Kidney (tissue), 22 donors: ENCODE measurements at places on chromosomes 4 and X.
A peak's percentile ranks its signal among the peaks of the same experiment; 100 is the strongest.

- H3K4me3 ChIP-seq = no peak overlapping the region
- H3K27me3 ChIP-seq = no peaks in the 10 kb centered on the region
- H3K27ac ChIP-seq = no peak overlapping the region
- no peaks in the 10 kb centered on the region for H3K4me1 ChIP-seq
- H3K36me3 ChIP-seq = no peaks in the 10 kb centered on the region
- no peak for DNase-seq
These were observed 67.2 kb downstream of the LHFPL1 start for GRCh38 chrX:112612558-112612957.

DNA sequence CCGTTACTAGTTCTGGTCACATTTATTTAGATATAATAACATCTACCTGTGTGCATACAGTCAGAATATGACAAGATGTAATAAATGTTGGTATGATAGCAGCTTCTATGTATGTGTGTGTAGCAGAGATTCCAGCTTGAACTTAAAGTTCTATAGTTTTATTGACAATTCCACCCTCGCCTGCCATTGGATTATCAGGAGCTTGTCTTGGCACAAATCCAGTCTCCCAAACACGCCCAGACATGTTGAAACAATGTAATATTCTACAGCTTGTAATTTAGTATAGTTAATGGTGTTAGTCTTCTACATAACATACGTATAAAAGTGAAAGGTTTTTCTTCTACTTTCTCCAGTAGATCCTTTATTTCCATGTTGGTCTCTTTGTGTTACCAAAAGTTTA, 44.4 kb downstream of the BBS12 start:
- no peaks in the 10 kb centered on the region for H3K4me1 ChIP-seq
- no peak overlapping the region for H3K27ac ChIP-seq
- no peaks in the 10 kb centered on the region for H3K36me3 ChIP-seq

DNA sequence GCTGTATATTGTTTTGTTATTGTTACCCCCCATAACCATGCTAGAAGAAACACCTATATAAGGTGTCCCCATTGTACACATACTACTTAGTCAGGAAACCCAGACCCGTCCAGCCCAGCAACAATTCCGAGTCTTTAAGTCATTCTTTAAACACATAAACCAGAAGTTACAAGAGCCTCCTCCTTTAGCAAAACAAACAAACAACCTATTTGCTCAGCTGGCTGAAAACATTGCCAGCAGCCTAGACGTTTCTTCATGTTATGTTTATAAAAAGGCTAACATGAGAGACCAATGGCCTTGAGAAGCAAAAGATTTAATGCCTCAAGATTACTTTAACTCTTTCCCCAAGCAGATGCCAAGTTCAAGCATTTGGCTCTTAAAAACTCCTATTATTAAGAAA, 1.4 kb downstream of the ACOX3 start:
- H3K36me3 ChIP-seq = no peaks in the 10 kb centered on the region
- peak overlapping the region; percentile 85 for H3K4me3 ChIP-seq
- peak overlapping the region; percentile 35 for H3K27ac ChIP-seq
- DNase-seq = no peak
- H3K27me3 ChIP-seq = no peaks in the 10 kb centered on the region

DNA sequence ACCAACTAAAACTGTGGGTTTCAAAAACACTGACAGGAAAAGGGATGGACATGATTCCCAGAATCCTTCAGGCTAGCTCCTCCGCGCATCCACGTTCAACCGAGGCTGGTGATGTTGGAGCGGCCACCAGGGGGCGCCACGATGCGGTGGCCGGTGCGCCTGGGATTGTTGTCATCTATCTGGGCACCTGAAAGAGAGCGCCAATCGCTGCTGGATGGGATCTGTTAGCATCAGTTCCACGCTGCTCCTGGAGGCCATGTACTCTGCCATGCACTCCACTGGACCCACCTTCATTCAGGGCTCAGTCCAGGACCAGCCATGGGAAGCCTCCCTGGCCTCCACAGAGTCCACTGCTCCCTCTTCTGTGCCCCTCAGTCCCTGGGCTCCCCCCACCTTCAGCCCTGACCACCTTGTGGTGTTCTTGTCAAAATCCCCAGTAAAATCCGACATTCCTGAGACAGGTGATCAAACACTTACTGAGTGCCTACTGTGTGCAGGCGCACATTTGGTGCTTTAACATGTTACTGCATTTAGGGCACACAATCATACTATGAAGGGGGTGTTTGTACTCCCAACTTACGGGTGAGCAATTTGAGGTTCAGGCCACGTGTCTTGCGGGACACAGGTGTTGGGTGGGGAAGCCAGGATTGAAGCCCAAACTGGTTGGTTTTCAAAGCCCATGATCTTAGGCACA, 71.1 kb downstream of the CRMP1 start:
- no peaks in the 10 kb centered on the region for H3K4me1 ChIP-seq
- H3K27ac ChIP-seq = no peak overlapping the region
- no peaks in the 10 kb centered on the region for H3K27me3 ChIP-seq
- peaks cover 44% of the 10 kb centered on the region for H3K36me3 ChIP-seq
- no peak overlapping the region for H3K4me3 ChIP-seq
- DNase-seq = peak; percentile 53

DNA sequence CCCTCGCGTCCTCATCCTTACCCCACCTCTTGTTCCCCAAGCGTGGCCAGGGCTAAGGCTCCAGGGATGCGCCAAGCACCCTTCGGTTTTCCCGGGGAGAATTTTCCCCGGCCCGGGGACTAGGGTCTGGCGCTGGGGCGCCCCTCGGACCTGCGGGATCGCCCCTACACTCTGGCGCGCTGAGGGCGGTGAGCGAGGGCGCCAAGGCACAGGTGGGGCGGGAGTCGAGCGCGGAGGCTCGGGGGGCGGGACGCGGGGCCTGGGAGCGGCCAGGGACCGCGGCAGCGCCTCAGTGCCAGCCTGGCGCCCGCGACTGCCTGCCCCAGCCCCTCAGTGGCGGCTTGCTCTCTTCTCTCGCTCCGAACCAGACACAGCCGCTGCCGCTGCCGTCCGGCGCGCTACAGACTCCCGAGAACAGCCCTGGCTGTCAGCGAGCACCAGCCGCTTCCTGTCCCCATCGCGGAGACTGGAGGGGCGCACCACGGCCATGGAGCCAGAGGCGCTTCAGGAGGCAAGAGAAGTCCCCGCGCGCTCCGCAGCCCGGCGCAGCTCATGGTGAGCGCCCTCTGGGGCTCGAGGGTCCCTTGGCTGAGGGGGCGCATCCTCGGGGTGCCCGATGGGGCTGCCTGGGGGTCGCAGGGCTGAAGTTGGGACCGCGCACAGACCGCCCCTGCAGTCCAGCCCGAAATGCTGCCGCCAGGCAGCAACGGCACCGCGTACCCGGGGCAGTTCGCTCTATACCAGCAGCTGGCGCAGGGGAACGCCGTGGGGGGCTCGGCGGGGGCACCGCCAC, at the start of gene DRD5:
Gene DRD5, plus strand, starts transcription at position 292 of the 793 bp plus-strand sequence. Its CDS starts 396 bp downstream, at position 688.
- H3K4me1 ChIP-seq = no peaks in the 10 kb centered on the region
- H3K27me3 ChIP-seq = no peaks in the 10 kb centered on the region
- H3K4me3 ChIP-seq = no peak within 1 kb of the TSS
- peak; percentile 50 for DNase-seq
- no peak within 1 kb of the TSS for H3K27ac ChIP-seq

- H3K4me3 ChIP-seq = no peak overlapping the region
- H3K27me3 ChIP-seq = no peaks in the 10 kb centered on the region
- no peak overlapping the region for H3K27ac ChIP-seq
These were observed 239.6 kb downstream of the PARM1 start for GRCh38 chr4:75172551-75172950.

GRCh38 chr4:1177274-1178141, 5.1 kb upstream of the SPON2 start:
- no peak overlapping the region for H3K4me3 ChIP-seq
- H3K27me3 ChIP-seq = no peaks in the 10 kb centered on the region
- H3K4me1 ChIP-seq = no peaks in the 10 kb centered on the region
- peak; percentile 51 for DNase-seq

GRCh38 chr4:182600093-182600492, 317.1 kb downstream of the DCTD start:
- no peak overlapping the region for H3K27ac ChIP-seq
- no peaks in the 10 kb centered on the region for H3K4me1 ChIP-seq
- no peaks in the 10 kb centered on the region for H3K27me3 ChIP-seq
- no peak for DNase-seq
- H3K4me3 ChIP-seq = no peak overlapping the region
- no peaks in the 10 kb centered on the region for H3K36me3 ChIP-seq

- no peaks in the 10 kb centered on the region for H3K4me1 ChIP-seq
- H3K36me3 ChIP-seq = no peaks in the 10 kb centered on the region
- no peak overlapping the region for H3K4me3 ChIP-seq
These were observed 73.3 kb downstream of the RGS12 start for GRCh38 chr4:3365871-3366842.

DNA sequence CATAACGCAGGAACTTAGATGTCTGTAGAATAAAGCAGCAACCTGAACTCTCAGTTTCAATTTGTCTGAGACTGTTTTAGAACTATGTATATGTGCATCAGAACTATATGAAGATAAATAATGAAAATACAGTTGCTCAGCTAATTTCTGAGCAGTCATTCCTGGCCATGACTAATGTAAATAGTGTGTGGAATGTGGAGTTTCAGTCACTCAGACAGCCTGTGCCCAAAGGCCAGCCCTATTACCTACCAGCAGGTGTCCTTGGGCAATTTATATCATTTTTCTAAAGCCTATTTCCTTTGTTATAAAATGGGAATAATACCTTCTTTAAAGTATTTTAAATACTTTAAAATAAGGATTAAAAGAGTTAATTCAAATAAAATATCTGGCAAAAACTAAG, 56.0 kb upstream of the RELL1 start:
- no peak overlapping the region for H3K4me3 ChIP-seq
- H3K27me3 ChIP-seq = no peaks in the 10 kb centered on the region
- H3K36me3 ChIP-seq = no peaks in the 10 kb centered on the region

- H3K4me1 ChIP-seq = no peaks in the 10 kb centered on the region
- no peak overlapping the region for H3K4me3 ChIP-seq
- DNase-seq = no peak
- H3K27me3 ChIP-seq = no peaks in the 10 kb centered on the region
- no peaks in the 10 kb centered on the region for H3K36me3 ChIP-seq
These were observed 121.9 kb downstream of the THOC2 start for GRCh38 chrX:123610915-123611314.

DNA sequence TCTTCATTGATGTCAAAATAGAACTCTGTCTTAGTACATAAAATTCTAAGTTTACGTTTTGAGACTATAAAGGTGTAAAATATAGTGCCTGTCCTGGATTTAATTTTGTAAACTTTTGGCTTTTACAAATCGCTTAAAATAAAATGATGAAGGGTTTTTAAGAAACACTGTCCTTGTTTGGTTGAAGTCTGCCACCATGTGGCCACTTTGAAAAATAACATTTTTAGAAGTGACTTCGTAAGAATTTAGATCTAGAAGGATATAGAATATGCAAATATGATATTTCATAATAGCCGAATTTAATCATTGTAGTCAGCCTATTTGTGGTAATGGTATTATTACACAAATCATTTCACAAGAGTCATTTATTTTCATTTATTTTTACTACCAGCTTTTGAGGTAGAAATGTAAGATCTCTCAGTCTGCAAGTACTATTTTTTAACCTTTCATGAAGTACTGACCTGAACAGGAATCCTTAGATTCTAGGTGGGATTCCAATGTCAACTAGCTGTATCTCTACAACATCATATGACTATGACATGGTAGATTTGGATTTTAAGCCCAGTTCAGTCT, 31.0 kb upstream of the FAT4 start:
- H3K4me3 ChIP-seq = no peak overlapping the region
- DNase-seq = no peak
- H3K27ac ChIP-seq = no peak overlapping the region
- no peaks in the 10 kb centered on the region for H3K4me1 ChIP-seq
